Right lung (tissue), 10 donors: ENCODE measurements at places on chromosomes 5 and 9. TPM values are rescaled to one million over a fixed set of nuclear protein-coding genes. Genes with fewer than 3 reads are reported as not detected.

Gene BARX1
- not detected for polyA plus RNA-seq

Gene CD274
- polyA plus RNA-seq = 0.71 TPM

DNA sequence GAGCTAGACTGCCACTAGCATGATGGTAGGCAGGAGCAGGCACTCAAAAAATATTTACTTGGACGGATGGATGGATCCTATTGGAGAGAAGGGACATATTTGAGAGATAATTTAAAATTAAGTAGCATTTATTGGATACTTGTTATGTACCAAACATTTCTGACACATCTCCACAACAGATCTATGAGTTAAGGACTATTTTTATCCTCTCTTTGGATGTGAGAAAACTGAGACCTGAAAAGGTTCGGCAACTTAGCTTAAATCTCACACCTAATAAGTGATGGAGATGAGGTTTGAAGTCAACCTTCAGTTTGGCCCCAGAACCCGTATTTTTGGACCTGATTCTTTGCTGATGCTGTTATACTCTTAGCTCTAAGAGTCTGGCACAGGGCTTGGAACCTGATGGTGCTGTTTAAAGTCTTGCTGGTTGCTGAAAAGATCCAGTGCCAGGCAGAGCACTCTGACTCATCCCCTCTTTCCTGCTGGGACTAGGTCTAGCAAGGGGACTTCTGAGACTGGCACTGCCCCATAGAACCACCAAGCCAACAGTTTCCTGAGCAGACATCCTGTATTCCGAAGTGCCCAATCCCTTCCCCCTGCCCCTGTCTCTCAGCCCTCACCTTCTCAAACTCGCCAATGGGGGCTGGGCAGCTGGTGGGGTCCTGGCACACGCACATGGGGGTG, 15.6 kb downstream of the SPARC start:
- no peak for DNase-seq

DNA sequence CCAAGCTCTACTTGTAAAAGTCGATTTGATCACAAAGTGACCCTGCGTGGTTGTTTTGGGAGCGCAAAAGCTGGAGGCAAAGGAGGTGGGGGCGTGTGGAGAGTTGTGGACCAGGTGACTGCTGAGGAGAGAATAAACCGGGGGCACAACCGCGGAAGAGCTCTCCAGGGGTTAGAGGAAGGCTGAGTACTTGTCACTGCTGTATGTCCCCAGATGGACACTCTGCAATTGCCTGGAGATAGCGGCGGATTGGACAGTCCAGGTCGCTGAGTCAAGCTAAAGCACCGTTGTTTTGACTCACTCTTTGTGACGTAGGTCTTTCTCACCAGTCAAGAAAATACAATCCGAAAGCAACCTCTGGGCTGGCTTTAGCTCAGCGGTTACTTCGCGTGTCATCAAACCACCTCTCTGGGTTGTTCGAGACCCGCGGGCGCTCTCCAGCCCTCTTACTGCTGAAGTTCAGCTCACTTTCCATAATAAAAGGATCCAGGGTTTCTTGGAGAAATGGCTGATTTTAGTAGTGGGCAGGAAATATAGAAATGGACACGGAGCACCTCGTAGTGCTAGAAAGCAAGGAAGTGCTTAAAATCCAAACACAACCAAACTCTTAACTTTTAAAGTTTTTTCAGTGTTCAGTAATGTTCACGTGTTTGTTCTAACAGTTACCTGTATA, 25.7 kb downstream of the ZMAT2 start:
- peak; percentile 4 for DNase-seq

DNA sequence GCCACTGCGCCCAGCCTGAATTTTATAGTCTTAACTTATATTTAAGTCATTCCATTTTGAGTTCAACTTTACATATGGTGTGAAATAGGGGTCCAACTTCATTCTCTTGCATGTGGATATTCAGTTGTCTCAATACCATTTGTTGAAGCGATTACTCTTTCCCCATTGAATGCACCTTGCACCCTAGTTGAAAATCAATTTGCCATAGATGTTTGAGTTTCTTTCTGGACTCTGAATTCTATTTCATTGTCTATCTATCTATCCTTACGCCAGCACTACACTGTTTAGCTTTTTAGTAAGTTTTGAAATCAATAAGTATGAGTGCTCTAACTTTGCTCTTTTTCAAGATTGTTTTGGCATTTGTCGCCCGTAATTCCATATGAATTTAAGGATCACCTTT, 49.8 kb downstream of the TMOD1 start:
- DNase-seq = no peak
